Renal pelvis (tissue), 12 donors: ENCODE measurements at places on chromosomes 3 and 15. TPM values are rescaled to one million over a fixed set of nuclear protein-coding genes. Genes with fewer than 3 reads are reported as not detected.

The CYP8B1 gene
- polyA plus RNA-seq = 1.5 TPM

The INKA1 gene
- polyA plus RNA-seq = 12.7 TPM

The ERICH6 gene
- polyA plus RNA-seq = 1.00 TPM

- no peak for DNase-seq
Measured at GRCh38 chr3:177463863-177464262, 266.6 kb upstream of the TBL1XR1 start.

DNA sequence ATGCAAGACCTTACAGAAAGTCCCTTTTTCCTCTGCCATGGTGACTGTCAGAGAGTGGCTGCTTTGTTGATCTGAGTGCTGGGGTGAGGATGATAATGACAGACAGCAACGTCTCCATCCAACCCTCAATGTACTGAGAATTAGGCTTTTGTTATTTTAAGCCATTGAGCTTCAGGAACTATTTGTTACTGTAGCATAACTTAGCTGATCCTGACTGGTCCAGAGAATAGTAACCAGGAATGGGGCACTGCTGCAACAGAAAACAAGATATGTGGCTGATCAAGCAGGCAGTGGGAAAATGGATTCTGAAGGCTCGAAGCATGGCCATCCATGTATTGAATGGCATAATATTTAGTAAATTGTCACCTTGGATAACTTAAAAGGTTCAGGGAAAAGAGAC, 5.2 kb upstream of the KLF13 start:
- no peak for DNase-seq

DNA sequence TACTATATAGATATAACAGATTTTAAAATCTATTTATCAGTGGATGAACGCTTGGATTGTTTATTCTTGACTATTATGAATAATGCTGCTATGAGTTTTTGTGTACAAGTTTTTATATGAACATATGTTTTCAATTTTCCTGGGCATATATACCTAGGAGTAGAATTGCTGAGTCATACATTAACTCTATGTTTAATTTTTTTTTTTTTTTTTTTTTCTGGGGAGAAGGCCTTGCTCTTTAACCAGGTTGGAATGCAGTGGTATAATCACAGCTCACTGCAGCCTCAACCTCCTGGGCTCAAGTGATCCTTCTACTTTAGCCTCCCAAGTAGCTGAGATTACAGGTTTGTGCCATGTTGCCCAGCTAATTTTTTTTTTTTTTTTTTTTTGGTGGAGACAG, 9.1 kb downstream of the CIDEC start:
- no peak for DNase-seq

DNA sequence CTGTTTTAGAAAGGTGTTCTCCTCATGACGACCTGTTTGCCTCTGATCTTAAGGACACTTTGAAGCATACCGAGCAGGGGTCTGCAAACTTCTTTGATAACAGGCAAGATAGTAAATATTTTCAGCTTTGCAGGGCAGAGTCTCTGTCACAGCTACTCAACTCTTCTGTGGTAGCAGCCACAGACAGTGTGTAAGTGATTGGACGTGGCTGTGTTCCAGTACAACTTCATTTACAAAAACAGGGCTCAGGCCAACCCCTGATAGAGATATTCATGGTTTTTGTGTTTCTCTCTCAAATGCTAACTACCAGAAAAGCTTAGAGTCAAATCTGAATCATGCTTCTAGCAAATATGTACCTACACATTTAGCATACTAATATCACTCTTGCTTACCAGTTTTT, 51.5 kb downstream of the TGFBR2 start:
- no peak for DNase-seq

- no peak for DNase-seq
Measured at GRCh38 chr3:158771982-158772381, 29.9 kb upstream of the MFSD1 start.

GRCh38 chr15:62527387-62527786, 362.3 kb upstream of the C2CD4B start:
- DNase-seq = no peak

DNA sequence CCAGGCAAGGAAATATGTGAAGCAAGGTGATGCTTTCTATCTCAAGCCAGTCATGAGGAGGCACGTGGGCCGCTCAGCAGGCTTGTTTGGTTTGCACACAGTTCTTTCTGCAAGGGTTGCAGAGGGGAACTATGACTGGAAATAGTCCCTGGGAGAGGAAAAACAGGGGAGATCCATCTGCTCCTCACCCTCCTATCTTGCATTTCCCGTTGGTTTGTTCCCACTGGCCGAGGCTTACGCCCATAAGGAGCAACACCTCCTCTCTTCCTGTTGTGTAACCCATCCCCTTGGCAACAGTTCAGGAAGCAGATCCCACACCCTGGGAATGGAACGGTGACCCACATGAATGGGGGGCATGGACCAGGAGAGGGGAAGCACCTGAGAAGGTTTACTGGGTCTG, 72.1 kb upstream of the MAGI1 start:
- DNase-seq = no peak

- no peak for DNase-seq
Measured at GRCh38 chr15:41921167-41921566, 27.3 kb upstream of the SPTBN5 start.

GRCh38 chr15:39602143-39602542, 21.3 kb downstream of the THBS1 start:
- no peak for DNase-seq

- DNase-seq = no peak
Measured at GRCh38 chr15:78978601-78979179, 33.8 kb upstream of the CTSH start.

DNA sequence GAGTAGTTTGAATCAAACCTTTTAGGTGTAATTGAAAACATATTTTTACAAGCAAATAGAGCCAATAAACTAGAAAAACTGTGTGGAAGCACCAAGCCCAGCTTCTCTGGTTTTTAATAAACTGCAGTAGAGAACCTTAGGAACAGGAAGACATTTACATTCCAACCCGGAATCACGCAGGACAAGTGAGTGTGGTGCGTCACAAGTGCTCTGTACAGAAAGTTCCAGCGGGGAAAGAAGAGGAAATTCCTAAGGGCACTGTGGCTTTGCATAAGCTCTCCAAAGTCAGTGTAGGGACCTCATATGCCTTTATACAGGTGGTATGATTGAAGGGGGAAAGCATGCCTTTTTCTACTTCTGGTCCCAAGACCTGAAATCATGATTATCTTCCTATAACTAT, 21.6 kb downstream of the COL8A1 start:
- DNase-seq = no peak

- DNase-seq = no peak
Measured at GRCh38 chr3:123416647-123417046, 32.2 kb downstream of the ADCY5 start.

DNA sequence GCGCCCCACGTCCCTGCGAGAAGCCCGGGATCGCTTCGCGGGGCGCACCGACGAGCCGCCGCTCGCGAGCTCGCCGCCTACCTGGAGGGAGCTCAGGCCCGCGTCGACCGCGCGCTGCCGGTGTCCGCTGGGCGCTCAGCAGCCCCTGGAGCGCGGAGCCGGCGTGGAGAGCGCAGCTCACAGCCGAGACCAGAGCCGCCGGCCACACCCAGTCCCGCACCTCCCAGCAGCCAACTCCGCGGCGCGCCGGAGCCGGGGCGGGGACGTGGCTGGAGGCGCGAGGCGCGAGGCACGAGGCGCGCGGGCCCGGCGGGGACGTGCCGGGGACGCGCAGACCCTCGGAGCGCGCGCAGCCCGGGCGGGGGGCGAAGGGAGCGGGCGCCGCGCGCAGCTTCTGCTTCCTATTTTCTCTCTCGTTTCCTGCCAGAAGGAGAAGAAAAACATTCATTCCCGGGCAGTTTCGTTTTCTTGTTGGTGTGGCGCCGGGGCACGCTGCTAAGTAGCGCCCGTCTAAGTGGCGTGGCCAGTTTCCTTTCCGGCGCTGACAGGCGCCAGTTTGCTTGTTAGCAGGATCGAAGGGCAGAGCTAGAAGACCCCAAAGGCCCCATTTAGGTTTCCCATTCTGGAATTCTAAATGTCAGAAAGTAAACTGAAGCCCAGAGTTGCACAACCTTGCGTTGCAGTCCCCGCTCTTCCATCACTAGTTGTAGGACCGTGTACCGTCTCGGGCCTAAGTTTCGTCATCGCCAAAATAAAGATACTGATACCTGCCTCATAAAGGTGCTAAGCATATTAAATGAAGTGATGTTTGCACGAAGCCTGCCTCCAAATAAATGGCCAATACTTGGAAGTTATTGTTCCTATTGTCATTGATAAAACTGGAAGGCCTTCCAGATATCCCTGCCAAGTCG, at the start of gene GNB4:
GNB4 (minus strand) TSS at position 206 of the 911 bp plus-strand sequence. CDS start 25,270 bp downstream, outside the sequence.
- DNase-seq = peak; percentile 85

GRCh38 chr3:112013784-112014143, 15.0 kb downstream of the TAGLN3 start:
- no peak for DNase-seq
